MG63 (cell line): ENCODE measurements at places on chromosomes 6 and 20. TPM values are rescaled to one million over a fixed set of nuclear protein-coding genes. Genes with fewer than 3 reads are reported as not detected.

Gene OR2J3
- not detected in 2 replicates for total RNA-seq

Gene PTCHD4
- not detected in 2 replicates for total RNA-seq

Gene GINS1
- 10.9 and 12.7 TPM in 2 replicates for total RNA-seq

Gene PCK1
- not detected in 2 replicates for total RNA-seq

Gene LY86
- total RNA-seq = not detected in 2 replicates

Gene VIP
- total RNA-seq = not detected in 2 replicates

Gene TMEM14B
- 404 and 423 TPM in 2 replicates for total RNA-seq

Gene SCRT2
- not detected in 2 replicates for total RNA-seq

Gene TNXB
- 0.44 and 3.6 TPM in 2 replicates for total RNA-seq

Gene ELOVL2
- 41.8 and 56.3 TPM in 2 replicates for total RNA-seq

Gene AGER
- 1.4 TPM in 1 of 2 replicates, not detected in the other for total RNA-seq

Gene SIM1
- total RNA-seq = 1.7 and 2.4 TPM in 2 replicates

Gene DDX43
- total RNA-seq = not detected in 2 replicates

Gene C4A
- 0.26 TPM in 1 of 2 replicates, not detected in the other for total RNA-seq

Gene SAYSD1
- 48.8 and 57.2 TPM in 2 replicates for total RNA-seq

Gene CLPSL2
- not detected in 2 replicates for total RNA-seq

Gene IMPG1
- not detected in 2 replicates for total RNA-seq

Gene DST
- 16.7 and 19.7 TPM in 2 replicates for total RNA-seq

Gene EPM2A
- total RNA-seq = 3.0 and 8.5 TPM in 2 replicates

Gene IGF2R
- total RNA-seq = 33.4 and 35.9 TPM in 2 replicates

Gene RBBP8NL
- not detected in 2 replicates for total RNA-seq

Gene ENPP5
- 0.95 TPM in 1 of 2 replicates, not detected in the other for total RNA-seq

Gene HLA-DOA
- total RNA-seq = not detected in 2 replicates

Gene NRSN1
- not detected in 2 replicates for total RNA-seq

Gene HTR1E
- total RNA-seq = not detected in 2 replicates

Gene PTPRT
- not detected in 2 replicates for total RNA-seq

Gene SF3B5
- 65.0 and 97.1 TPM in 2 replicates for total RNA-seq

Gene TRIM10
- not detected in 2 replicates for total RNA-seq

Gene ENPP1
- total RNA-seq = 0.91 and 3.1 TPM in 2 replicates

Gene ARMC12
- not detected in 2 replicates for total RNA-seq

Gene PRR3
- total RNA-seq = 0.64 and 1.2 TPM in 2 replicates

Gene TP53TG5
- total RNA-seq = not detected in 2 replicates

Gene SIRT5
- total RNA-seq = 18.1 and 34.3 TPM in 2 replicates

Gene SAMD5
- 5.5 and 12.4 TPM in 2 replicates for total RNA-seq

Gene CST3
- total RNA-seq = 61.5 and 148 TPM in 2 replicates

Gene THBD
- 0.72 and 1.4 TPM in 2 replicates for total RNA-seq

Gene VSX1
- not detected in 2 replicates for total RNA-seq

Gene GTSF1L
- total RNA-seq = not detected in 2 replicates

Gene OLIG3
- total RNA-seq = not detected in 2 replicates

Gene FAM209B
- not detected in 2 replicates for total RNA-seq

Gene ADGRF4
- total RNA-seq = 0.79 and 2.2 TPM in 2 replicates

Gene BPI
- total RNA-seq = not detected in 2 replicates
